Iris pigment epithelial cell (primary cell): ENCODE measurements at places on chromosomes 2 and 18.
A peak's percentile ranks its signal among the peaks of the same experiment; 100 is the strongest.

DNA sequence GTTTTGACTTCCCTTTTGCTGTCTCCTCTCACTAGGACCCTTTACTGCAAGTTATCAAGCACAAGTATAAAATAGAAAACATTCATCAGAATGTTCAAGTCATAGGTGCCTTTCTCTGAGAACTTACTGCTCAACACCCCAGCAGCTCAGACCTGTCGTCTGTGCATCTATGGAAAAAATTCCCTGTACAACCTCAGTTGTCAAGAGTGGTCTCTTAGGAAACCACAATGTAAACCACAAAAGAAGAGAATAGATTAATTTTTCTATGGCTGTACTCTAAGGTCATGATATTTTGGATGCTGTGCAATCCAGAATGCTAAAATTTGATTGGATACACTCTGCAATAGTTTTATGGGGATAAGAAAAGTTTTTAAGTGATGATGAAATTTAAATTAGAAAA, 84.1 kb downstream of the RBMS1 start:
- peak; percentile 68 for DNase-seq

DNA sequence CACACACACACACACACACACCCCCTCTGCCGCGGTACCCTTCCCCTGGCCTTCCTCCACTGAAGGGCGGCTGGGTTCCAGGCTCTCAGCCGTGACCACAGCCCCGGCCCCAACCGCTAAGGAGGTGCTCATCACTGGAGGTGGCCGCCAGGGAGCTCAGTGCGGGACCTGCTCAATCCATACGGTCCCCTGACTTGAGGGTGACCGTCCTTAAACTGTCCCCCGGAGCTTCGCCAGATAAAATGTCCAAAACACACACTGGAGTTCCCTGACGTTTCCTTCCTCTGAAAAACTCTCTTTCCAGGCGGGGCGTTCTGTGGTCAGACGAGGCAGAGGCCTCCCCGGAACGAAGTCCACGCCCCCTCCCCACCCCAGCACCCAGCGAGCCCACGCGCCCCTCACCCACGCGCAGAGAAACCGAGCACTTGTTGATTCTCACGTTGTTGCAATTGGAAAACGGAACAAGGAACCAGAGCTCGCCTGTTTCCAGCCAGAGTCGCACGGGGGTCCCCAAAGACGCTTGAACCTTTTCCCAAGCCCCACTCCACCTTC, 1.4 kb downstream of the MBP start:
- DNase-seq, result peak; percentile 70

DNA sequence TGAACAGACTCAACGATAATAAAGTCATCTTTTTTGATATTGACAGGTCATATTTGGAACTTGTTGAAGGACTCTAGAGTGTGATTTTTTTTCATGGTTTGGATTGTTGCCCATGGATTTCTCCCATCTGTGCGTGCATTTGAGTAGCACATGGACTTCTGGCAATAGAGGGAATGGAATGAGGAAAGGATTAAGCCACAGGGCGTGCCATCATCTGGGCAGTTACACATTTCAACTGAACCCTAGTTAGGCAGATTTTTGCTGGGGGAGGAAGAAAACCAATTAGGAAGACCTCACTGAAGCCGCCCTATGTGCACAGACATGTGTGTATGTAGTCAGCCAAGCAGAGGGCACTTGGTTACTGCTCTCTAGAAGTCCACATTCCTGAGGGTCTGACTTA, 72.6 kb downstream of the TPGS2 start:
- no peak for DNase-seq

DNA sequence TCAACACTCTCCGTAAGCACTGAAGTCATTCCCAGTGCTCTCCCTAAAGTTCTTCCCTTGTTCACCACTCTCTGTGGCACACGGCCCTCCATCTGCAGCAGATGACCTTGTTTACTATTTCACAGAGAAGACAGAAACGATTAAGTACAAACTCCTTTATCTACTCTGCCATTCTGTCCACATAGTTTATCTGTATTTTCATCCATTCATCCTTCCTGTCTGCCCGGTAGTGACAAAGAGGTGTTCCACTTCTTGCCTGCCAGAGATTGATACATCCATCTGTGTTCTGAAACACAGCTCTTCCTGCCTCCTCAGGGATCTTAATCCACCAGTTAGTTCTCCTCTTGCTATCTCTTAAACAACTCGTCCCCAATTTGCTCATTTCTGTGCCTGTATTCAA, 77.9 kb upstream of the CD226 start:
- no peak for DNase-seq

GRCh38 chr18:58211510-58211909, 167.5 kb downstream of the NEDD4L start:
- DNase-seq, result no peak

DNA sequence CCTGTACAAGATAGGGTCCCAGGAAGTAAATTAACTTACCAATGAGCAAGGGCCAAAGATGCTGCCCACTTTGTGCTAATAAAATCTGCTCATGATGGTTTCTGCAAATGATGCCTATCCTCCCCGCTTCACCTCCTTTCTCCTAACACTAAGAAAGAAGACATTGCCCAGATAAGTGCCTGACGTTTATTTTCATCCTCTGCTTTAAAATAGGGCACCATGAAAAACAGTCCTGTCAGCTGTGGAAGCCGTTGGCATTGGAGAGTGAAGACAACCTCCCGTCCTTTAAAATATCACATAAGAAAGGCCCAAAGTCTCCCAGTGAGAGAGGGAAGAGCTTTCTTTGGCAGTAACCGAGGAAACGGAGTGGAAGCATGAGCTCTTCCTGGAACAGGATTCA, 1.7 kb upstream of the TXNDC2 start:
- no peak for DNase-seq

DNA sequence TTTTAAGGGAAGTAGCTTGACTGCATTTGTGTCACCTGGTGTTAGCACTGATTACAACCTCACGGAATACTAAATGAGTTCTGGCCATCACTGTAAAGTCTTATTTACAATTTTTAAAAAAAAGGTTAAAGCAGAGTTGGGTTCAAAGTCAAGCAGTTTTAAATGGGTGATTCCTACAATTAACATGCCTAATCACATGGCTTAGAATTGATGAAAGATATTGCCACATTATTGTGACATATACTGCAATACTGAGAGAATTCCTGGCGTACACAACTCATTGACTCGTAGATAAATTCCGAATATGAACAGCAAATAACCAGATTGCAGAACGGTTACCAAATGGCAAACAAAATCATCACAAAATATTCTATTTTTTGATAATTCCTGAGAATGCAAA, 34.2 kb downstream of the ROCK2 start:
- DNase-seq, result no peak

DNA sequence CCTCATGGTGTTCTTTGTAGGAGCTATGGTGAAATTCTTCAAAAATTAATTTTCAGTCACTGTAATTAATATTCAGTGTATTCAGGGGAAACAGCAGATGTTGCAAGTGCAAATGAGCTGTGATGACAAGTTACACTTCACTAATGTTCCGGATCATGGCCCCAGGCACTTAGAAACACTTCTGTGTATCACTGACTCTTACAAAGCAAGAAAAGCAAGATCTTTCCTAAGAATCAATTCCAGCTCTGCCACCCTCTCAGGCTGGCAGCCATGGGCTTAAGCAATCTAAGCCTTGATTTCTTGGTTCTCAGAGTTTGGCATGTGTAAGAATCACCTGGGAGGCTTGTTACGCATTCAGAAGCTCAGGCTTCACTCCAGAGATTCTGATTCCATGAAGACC, 78.0 kb downstream of the MARCHF4 start:
- DNase-seq, result no peak

- DNase-seq, result no peak
Measured at GRCh38 chr2:223316342-223316741, 264.4 kb downstream of the KCNE4 start.

DNA sequence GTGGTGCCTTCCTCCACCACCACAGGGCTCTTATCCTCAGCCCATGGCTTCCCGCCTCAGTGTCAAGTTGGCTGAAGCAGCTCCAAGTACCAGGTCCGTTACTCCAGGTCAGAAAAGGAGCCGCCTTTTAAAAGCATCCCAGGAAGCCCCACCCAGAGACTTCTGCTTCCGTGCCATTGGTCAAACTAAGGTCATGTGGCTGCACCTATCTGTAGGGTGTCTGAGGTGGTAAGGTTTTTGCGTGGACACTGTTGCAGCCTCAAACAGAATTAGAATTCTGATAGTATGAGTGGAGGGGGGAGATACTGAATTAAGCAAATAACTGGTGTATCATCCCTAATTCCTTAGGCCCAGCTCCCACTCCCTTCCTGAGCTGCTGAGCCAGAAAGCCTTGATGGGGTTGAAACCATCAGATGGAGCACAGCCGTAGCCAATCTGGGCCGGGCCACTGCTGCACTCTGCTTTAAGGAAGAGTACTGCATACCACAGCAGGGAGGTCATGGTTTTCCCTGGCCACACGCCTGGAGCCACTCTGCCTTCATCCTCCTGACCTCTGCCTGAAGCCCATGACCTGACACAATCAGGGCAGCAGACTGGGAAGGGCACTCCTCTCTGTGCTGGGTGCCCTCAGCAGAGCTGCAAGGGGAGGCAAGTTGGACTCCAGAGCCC, 8.4 kb downstream of the TMEM247 start:
- peak; percentile 65 for DNase-seq

DNA sequence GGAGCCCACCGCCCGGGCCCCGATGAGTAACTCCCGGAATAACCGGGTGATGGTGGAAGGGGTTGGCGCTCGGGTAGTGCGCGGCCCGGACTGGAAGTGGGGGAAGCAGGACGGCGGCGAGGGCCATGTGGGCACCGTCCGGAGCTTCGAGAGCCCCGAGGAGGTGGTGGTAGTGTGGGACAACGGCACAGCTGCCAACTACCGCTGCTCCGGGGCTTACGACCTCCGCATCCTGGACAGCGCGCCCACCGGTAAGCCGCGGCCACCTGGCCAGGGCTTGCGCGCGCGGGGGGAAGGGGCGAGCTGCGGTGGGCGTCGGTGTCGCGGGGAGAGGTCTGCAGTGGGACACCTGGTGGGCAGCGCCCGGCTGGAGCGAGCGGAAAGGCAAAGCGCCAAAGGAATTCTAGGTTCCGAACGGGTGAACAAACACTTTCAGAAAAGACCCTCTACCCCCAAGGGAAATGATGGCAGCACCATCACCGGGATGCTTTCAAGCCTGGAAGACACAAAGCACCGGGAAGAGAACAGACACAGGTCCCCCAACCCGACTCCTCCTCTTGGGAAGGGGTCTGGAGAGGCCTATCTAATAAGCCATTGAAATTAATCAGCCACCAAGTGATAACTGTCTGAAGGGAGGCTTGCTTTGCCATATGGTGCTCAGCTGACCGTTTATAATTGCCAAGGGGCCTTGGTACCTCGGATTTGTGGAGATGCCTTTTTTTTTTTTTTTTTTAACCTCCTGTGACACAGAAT, 1.1 kb downstream of the MIB1 start:
- peak; percentile 11 for DNase-seq

- no peak for DNase-seq
Measured at GRCh38 chr2:43083710-43084698, 142.4 kb downstream of the ZFP36L2 start.

DNA sequence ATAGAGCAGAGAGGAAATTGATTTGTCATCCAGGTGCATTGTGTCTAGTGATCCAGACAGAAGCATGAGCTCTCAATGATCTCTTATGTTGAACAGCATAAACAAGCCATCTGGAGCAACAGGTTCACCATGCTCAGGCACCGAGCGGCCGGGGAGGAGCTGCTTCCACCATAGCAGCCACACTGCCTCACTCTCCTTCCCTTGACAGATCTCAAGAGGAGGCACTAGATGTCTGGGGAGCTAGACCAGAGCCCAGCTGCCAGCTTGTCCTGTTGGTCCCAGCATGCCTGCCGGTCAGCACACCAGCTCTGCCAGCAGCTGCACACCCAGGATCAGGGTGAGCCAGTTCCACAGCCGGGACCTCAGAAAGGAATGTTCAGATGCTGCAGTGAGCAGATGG, 17.5 kb upstream of the LONRF2 start:
- no peak for DNase-seq

DNA sequence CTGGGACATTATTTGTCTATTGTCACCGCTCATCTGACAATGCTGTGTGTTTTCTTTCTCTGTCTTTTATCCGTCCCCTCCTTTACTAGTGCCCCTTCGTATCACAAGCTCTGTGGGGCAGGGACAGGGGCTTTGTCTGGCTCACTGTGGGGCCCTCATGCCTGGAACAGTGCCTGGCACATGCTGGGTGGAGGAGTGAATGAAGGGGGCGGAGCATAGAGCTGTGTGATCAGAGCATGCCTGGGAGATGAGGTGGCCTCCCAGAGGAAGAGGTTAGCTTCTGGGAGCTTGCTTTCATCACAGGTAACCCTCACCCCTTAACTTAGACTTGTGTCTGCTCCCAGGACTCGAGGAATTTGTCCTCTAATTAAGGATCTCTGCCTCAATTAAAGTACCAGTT, 16.4 kb downstream of the MTCL1 start:
- peak; percentile 80 for DNase-seq

DNA sequence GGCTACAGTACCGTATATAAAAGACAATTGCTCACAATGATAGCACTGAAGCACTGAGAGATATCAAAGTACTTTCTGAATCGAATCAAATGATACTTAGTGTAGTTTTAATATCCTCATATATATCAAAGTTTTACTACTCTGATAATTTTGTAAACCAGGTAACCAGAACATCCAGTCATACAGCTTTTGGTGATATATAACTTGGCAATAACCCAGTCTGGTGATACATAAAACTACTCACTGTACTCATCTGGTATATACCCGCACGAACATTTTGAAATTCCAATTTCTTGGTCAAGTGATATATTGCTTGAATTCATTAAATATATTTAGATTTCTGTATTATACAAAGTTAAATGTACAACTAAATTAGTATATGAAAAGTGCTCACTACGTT, 20.5 kb downstream of the SLC39A6 start:
- DNase-seq, result no peak

GRCh38 chr2:217938036-217938435, 64.8 kb downstream of the TNS1 start:
- DNase-seq, result no peak

- no peak for DNase-seq
Measured at GRCh38 chr2:144448389-144449027, 71.4 kb downstream of the ZEB2 start.

DNA sequence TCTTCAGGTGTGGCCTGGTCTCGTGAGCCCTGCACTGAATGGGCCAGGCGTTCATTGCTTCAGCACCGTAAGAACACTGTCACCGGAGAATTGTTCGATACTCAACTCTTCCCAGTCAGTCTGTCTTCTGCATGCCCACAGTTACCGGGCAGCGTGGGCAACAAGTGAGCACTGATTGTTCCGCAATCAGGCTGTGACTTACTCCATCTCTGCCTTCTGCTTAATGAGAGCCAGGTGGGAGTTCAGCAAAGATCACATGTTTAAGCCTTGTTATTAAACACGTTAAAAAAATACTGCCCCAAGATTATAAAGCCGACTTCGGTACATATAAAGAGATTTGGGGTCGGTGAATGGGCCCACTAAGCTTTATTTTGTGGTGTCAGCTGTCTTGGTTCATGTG, 3.7 kb downstream of the STEAP3 start:
- DNase-seq, result no peak
